ENCODE measurements at places on chromosomes 6 and 20.

DNA sequence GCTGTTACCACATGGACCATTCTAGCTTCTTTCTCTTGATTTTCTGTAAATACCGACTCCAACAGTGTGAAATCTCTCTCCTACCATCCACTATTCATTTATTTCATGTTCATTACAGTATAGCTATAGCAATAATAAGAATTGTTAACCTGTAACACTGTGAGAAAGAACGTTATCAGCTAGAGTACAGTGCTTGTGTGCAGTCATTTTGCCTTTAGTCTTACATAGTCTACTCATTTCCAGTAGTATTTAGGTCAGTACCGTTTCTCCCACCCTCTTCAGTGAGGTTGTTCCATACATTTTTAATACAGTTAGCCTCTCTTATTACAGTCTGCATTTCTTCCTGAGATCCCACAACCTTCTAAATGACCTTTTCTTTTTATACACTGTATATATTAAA, 257.1 kb downstream of the LY86 start:
- no peak for DNase-seq

GRCh38 chr6:131916847-131917246, 34.3 kb downstream of the CCN2 start:
- DNase-seq, result no peak

GRCh38 chr6:128078276-128078675, 177.4 kb upstream of the THEMIS start:
- no peak for DNase-seq

DNA sequence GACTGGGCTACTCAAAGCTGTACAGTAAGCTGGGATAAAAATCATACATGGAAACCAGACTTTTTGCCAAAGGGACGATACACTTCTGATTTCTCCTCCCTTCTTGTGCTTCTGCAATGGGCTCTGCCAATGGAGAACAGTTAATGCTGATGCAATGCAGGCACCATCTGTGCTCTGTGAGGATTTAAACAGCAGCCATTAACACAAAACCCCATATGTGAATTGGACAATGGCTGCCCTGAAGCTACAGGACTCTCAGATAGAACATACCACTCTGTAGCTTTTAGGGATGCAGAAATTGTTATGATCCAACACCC, 71.9 kb downstream of the GJA10 start:
- DNase-seq, result no peak

DNA sequence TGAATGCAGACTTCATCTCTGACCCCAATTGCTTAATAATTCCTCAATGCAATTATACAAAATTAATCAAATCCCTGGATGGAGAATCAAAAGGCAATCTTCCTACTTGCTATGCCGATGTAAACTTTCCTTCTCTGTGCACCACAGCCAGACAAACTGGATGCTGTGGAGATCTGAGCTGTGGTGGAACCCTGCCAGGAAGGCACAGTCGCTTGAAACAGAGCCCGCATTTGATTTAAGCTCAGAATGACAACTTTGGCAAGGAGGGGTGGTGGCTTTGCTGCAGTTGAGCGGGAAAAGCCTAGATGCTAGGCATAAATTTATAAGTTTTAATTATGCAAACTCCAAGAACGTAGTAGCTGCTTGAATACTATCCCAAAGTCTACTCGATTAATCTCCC, 190.8 kb downstream of the MTFR2 start:
- DNase-seq, result no peak

DNA sequence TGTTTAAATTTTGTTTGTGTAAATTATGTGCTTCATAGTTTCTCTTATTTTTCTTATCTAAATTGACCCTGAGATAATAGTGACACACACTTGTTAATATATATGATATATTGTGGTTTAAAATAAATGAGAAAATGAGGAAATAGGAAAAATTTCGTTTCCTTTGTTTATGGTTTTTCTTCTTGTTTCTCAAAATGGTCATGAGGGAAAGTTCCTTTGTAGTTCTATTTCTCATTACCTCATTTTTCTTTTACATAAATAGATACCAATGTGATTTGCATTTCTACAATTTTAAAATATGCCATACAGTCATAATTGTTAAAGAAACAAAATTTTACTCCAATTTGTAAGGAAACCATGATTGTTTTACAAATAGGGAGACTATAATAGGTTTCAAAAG, 9.2 kb downstream of the OR2A4 start:
- no peak for DNase-seq

DNA sequence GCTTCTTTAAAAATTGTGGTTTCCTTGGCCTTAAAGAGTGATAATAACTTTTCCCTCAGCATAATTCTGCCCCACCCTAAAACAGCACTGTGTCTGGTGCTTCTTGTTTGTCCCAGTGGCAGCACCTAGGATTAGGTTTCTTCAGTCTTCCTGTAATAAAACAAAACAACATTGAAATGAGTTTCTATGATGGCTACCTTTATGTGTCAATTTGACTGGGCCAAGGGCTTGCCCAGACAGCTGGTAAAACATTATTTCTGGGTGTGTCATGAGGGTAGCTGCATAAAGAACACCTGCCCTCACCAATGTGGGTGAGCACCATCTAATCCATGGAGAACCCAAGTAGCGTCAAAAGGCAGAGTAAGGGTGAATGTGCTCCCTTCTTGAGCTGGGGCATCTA, 117.8 kb downstream of the QRSL1 start:
- no peak for DNase-seq

- DNase-seq, result no peak
Measured at GRCh38 chr6:136345145-136345544, 55.5 kb upstream of the BCLAF1 start.

DNA sequence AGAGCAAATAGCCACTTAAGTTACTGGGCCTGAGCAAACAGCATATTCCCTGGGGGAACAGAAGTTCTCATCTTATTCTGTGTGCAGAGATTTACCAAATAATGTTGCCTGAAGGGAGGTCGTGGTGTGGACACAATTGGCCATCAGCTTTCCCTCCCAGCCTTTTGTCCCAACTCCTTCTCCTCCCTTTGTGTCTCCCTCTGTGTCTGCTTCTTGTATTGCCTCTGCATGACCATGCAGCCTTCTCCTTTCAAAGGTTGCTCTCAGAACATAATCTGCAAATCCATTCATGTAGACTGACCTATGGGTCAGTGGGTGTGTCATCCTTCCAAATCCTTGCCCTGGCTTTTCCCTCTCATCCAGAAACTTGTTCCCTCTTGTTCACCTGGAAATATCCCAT, 150.3 kb upstream of the INSM1 start:
- no peak for DNase-seq

DNA sequence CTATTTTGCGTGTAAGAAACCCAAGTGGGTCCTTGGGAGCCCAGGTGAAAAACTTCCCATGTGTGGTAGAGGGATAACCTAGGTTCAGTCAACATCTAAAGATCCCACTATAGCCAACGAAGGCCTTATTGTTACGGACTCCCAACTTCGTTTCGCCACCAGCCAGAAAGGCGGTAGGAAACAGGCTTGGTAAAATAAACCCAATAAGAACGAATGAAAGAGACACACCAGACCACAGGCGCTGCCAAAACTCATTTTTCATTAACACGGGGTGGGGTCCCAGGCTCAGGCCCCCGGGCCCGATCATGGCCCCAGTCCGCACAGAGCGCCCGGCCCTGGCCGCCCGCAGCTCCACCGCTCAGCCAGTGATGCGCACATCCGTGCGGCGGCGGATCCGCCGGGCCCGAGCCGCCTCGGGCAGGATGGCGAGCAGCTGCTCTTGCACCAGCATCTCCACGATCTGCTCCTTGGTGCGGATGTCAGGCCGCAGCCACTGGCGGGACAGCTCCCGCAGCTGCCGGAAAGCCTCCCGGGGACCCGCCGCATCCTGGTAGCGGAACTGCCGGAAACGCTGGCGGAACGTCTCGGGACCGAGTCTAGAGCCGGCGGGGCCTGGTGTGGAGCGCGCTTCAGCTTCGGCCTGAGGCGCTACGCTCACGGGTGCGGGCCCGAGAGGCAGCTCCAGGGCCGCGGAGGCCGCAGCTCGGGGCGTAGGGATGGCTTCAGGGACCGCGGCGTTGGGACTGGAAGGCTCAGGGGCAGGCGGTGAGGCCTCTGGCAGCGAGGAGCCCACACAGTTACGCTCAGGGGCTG, 709 bp downstream of the SCAND1 start:
- no peak for DNase-seq

DNA sequence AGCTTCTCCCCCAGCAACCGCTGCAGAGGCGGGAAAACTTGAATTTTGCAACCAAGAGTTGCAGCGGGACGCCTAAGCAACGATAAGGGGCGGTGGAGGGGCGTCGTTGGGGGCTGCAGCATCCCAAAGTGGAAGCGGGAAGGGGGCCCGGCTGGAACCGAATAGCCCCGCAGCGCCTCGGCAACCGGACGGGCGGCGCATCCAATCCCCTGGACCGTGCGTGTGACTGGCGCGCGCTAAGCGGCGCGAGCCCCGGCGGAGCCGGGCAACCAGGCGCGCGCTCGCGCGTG, 670 bp upstream of the PARD6B start:
- peak; percentile 53 for DNase-seq

GRCh38 chr20:64114356-64114971, 7.1 kb upstream of the NPBWR2 start:
- no peak for DNase-seq

DNA sequence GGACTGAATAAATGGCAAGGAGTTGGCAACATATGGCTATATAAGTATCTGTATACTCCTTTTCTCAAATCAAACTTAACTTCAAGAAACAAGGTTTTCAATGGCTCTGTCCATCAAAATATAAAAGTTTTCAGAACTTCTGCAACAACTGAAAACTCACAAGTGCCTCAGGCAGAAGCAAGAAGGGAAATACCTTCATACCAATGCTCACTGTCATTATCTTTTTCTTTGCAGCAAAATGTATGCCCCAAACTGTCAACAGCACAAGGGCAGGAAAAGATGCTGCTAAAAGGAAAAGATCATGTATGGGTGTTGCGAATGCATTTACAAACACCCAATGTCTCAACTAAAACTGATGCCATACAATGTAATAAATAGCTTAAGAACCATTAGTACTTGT, 45.9 kb downstream of the PTPRK start:
- DNase-seq, result no peak

GRCh38 chr6:48978016-48978415, 485.0 kb downstream of the MMUT start:
- DNase-seq, result no peak

DNA sequence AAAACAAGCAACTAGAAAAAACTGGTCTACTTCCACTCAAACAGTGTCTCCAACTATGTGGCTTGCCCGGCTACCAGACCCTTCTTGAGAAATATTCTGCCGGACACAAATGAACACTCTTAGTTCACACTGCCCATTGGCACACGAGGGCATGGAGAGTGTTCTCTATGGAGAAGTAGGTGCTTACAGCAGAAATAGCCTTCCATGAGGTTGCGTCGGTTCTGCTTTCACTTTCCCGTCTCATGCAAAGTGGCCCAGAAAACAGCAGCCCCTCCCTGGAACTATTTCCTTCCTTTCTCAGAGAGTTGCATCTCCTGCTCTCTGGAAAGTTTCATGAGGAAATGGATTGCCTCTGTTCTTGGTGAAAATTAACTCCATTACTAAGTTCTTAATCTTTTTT, 9.5 kb upstream of the HLA-DOA start:
- peak; percentile 22 for DNase-seq

Data from DMS79 treated with DMSO at 0.1 percent for 48 hours (cell line).